ENCODE measurements at places on chromosomes 7 and 10.

- DNase-seq: no peak
Observed at GRCh38 chr7:115634633-115635032, 395.9 kb downstream of the TFEC start.

DNA sequence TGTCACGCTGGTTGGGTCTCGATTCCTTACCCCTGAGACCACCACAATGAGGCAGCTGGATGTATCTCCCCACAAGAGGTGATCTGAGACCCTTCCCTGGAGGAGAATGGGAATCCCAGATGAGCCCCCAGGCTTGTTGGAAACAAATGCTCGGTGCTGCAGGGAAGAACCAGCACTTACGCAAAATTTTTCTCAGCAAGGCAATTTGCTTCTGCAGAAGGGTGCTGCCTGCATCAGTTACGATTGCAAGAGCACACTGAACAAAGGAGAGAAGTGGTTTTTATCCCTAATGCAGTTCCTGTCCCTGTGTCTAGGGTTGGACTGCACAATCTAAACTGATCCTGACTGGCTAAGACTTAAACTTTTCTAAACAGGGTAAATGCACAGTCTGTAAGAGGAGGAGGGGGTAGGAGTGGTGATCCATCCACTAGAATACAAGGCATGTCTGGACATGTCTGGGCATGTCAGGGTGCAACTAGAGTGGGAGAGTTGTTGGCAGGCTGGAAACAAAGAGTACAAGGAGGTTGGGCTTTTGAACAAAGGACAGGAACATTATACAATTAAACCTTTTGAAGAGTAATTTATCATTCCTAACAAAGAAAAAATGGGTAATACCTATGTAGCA, 114.9 kb upstream of the FAM3C start:
- DNase-seq: no peak

DNA sequence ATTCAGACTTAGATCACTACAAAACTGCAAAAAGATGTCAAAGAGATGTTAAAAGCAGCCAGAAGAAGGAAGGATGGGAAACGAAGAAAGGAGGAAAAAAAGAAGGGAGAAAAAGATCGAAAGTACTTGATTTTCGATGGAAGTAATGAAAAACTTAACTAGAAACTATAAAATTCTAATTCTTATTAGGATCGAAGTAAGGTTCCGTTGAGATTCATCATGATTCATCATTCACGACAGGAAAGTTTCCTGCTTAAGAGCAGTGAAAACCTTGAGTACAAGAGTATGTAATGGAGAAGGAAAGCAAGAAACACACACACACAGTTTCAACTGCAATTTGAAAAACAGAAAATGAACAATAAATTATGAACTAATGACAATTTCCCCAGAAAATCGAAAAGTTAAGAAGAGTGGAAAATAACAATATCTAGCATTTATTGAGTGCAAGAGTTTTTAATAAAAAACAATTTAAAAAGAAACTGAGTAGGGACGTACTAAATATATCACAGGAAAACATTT, 1.1 kb upstream of the ING3 start:
- DNase-seq: no peak

DNA sequence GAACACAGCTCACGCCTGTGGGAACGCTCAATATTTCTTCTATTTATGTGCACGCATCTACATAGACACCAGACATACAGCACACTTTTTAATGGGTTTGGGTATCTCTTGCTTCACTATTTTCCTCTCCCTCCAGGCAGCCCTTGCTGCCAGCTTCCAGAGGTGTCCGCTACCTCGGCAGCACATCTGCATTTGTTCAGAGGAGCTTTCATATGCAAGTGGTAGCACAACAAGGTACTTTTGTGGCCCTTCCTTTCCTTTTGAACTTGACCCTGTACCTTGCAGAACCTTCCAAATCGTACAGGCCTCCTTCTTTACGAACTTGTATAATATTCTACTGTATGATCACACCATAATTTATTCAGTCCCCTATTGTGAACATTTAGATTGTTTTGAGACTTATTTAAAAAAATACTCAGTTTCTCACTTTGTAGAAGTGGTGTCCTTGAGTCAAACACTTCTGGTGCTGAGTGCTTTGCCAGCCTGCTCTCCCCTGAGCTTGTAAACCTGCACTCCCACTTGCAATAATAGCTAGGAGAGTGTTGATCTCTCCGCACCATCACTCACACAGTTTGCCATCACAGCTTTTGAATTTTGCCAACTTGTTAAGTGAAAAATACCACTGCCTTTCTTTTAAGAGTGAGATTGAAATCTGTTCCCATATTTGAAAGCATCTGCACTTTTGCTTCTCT, 106.0 kb upstream of the ZNF32 start:
- no peak for DNase-seq

- no peak for DNase-seq
Observed at GRCh38 chr10:992871-993270, 4.6 kb downstream of the GTPBP4 start.

All from stimulated activated CD4-positive, alpha-beta T cell treated with anti-CD3 and anti-CD28 coated beads, Interleukin-4, amount 100 ng/mL, for 4 hours (primary cell).